Retina (tissue), 1 donor: ENCODE measurements at places on chromosomes 7 and 10.

GRCh38 chr7:36788825-36789470, 64.7 kb upstream of the AOAH start:
- DNase-seq = no peak

- no peak for DNase-seq
Measured at GRCh38 chr10:96333101-96333500, 25.7 kb downstream of the OPALIN start.

GRCh38 chr10:12588091-12588860, 238.9 kb downstream of the CAMK1D start:
- DNase-seq = peak; percentile 12

GRCh38 chr7:12943781-12944180, 256.3 kb downstream of the ARL4A start:
- no peak for DNase-seq

- no peak for DNase-seq
Measured at GRCh38 chr7:123847868-123848267, 2.9 kb downstream of the HYAL4 start.
